ENCODE measurements at places on chromosomes 5 and 9. TPM values are rescaled to one million over a fixed set of nuclear protein-coding genes. Genes with fewer than 3 reads are reported as not detected.

DNA sequence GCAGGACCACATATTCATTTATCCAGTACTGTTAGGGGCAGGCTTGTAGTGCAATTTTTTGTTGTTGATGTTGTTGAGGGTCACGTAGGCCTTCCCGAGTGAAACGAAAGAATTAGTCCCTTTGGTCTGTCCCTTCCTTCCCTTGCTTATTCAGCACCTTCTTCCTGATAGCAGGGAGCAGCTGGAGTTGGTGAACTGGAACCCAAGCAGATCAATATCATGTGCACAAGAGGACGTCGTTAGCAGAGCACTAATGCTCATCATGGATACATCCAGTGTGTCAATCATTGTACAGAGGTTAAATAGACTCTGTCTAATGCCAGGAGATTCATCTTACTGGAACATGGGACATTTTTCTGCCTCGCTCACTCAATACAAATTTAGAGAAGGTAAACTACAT lies 33.0 kb upstream of the MAP1B start:
- no peak for DNase-seq

DNA sequence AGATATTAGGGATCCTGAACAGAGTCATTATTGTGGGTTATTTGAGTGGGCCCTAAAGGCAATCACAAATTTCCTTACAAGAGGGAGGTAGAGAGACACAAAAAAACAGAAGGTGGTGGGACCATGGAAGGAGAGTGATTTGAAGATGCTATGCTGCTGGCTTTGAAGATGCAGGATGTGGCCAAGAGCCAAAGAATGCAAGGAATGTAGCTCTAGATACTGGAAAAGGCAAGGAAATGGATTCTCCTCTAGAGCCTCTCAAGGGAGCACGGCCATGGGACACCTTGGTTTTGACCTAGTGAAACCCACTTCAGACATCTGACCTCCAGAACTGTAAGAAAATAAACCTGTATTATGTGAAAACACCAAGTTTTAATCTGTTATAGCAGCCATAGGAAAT lies 53.8 kb downstream of the TTC39B start:
- DNase-seq: no peak

- peak; percentile 93 for DNase-seq
These were observed at the start of gene TICAM2 for GRCh38 chr5:115601701-115602590. Gene TICAM2, minus strand, starts transcription at chr5:115602479. Its CDS starts 21,223 bp downstream, at chr5:115581256.

- DNase-seq: no peak
These were observed 56.3 kb upstream of the SPATA31E1 start for GRCh38 chr9:87826331-87826730.

DNA sequence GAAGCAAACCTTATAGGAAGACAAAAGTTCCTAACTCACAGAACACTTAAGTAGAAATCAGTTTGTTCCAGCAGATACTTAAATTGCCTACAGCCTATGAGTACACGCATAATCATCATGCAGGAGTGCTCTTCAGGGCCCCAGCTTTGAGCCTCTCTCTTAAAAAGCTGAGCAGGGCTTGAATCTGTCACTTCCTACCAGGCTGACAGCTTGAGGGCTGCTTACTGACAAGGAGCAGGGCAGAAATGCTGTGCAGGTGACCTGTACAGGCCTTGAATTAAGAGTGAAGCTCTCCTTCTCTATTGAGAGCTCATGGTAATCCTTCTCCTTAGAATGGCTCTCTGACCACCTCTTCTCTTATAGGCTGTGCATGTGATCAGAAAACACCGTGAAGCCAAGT lies 66.5 kb upstream of the MAST4 start:
- no peak for DNase-seq

DNA sequence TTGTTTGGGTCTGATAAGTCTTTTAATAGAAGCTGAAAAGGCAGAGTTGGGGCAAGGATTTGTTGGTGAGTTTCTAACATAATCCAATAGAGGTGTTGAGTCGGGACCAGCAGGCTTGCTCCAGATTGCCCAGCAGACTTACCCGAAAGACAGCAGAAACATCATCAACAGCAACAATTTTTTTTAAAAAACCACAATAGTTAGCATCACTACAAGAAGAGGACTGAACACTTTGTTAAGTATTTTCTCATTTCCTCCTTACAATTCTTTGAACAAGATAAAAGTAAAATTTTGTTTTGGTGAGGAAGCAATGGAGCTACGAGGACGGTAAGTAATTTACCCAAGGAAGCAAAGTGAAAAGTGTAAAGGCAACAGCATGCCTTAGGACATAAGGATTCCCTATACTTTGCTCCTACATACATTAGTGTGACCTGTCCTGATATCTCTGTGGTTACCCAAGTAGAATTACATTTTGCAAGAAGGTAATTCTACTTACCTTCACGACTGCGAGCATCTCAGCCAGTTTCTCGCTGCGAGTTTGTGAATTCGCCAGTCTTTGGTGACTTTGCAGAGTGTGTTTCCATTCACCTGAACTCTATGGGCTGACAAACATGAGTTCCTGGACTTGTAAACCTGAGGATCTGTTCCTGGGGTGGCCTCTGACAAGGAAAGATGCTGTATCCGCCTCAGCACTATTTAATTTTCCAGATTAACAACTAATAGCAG lies 13.2 kb downstream of the ITK start:
- no peak for DNase-seq

- DNase-seq: no peak
These were observed 7.9 kb downstream of the FLT4 start for GRCh38 chr5:180641566-180641900.

Gene ABO
- 4.2 TPM for polyA plus RNA-seq

Gene DRD1
- polyA plus RNA-seq: 0.11 TPM

Gene PDGFRB
- 219 TPM for polyA plus RNA-seq

Gene PCDHGA6
- polyA plus RNA-seq: 6.5 TPM

Gene PLPP7
- 1.3 TPM for polyA plus RNA-seq

Gene DAPK1
- polyA plus RNA-seq: 219 TPM

Gene ANXA2R
- 1.5 TPM for polyA plus RNA-seq
